ENCODE measurements at places on chromosomes 1 and 21.

GRCh38 chr1:200659269-200659668, 10.4 kb downstream of the DDX59 start:
- DNase-seq: no peak

GRCh38 chr1:76868154-76868882, 1.0 kb downstream of the ST6GALNAC5 start:
- DNase-seq: no peak

- DNase-seq: no peak
Observed at GRCh38 chr1:183379951-183380350, 38.2 kb downstream of the NMNAT2 start.

DNA sequence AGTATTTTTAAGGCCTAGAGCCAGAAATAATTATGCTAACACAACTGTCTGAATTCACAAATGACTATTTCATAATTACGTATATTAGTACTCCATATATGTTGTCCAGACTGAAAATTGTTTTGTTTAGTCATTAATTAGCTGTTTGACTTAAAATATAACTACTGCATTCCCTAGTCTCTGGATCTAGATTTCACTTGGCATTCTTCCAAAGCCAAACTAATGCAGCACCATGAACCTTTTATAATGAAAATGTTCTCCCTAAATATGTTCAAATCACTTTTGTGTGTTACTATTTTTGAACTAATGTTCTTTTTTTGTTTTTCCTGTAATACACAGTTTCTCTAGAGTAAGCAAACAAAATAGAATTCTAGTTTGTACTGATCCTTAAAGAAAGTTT, 46.1 kb downstream of the CAMTA1 start:
- DNase-seq: no peak

- no peak for DNase-seq
Observed at GRCh38 chr1:159318784-159319551, 16.8 kb downstream of the FCER1A start.

GRCh38 chr1:201528631-201529252, 10.2 kb upstream of the NAV1 start:
- no peak for DNase-seq

GRCh38 chr1:75908717-75909152, 23.5 kb downstream of the ASB17 start:
- DNase-seq: no peak

DNA sequence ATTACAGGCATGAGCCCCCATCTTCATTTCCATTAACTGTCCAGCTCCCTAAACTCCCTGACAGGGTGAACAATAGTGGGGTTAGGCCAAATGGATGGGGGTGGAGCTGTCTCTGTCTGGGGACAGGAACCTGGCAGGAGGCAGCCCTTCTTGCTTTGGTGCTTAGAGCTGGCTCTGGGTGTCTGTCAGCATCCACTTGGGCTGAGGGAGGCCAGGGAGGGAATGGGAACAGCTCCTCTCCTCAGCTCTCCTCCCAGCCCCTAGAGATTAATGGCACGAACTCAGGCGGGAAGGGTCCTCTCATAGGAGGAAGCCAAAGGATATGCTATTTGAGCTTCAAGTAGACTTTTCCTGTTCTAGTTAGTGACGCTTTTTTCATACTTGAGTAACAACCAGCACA, 11.1 kb upstream of the ETV3L start:
- DNase-seq: no peak

GRCh38 chr1:12572522-12572921, 45.5 kb downstream of the DHRS3 start:
- DNase-seq: no peak

DNA sequence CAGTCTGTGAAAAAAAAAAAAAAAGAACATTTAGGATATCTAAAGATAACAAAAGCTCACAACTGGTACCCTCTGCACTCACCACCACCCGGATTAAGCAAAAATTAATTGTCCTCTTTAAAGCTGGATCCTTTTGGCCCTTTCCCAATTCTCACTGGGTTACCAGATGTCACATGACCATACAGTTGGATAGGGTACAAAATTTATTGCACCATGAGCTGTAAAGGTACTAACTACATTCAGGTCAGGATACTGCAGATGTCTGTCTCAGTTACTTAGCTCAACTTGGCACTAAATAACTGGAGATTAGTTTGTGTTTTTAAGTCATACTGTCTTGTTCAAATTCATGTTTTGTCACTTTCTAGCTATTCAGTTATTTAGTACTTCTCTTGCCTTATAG, 96.3 kb downstream of the GPATCH2 start:
- DNase-seq: no peak

DNA sequence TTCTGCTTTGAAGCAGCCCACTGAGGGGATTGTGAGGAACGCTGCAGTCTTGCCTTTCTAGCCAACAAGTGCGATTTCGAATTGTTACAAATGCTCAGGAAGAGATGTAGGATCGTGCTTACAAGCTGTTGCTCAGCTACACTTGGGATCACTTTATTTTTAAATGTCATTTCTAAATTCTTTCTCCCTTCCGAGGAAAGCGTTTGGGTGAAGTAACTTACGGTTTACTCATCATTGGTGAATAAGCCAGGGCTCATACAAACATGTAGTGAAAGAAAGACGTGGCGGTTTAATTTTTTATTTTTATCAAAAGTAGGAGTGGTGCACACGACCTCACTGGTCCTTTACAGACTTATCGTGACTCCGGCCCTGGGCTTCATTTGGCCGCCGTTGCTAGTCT, 386.6 kb downstream of the KIF26B start:
- no peak for DNase-seq

- no peak for DNase-seq
Observed at GRCh38 chr1:115252585-115252984, 85.5 kb downstream of the NGF start.

- no peak for DNase-seq
Observed at GRCh38 chr1:235045034-235045690, 83.5 kb downstream of the TOMM20 start.

DNA sequence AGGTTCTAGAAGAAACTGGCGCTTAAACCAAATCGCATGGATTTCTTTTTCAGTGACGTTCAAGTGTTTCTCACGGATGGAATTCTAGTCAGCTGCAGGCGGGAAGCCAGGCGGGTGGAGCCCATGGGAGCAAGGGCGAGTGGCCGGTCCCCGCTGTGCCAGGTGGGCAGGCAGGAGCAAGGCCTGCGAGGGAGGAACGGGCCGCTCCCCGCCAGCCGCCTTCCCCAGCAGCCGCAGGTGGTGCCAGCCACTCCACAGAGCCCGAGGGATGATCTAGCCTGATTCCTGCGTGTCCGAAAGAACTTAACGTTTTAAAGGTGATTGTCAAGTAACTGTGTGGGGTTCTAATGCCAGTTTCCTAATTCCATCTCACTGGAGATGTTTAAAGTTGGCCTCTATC, 9.1 kb downstream of the PEX10 start:
- DNase-seq: no peak

DNA sequence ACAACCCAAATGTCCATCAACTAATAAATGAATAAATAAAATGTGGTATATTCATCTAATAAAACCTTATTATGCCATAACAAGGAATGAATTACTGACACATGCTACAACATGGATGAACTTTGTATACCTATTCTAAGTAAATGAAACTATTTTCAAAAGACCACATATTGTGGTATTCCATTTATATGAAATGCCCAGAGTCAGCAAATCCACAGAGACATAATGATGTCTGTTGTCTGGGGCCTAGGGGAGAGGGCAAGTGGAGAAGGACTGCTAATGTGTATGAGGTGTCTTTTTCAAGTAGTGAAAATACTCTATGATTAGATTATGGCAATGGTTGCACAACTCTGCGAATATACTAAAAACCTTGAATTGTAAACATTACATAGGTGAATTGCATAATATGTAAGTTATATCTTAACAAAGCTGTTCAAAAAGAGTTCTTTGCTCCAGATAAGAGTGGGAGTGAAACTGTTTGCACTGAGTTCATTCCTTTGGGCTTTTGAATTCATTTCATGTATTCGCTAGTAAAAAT, 464.2 kb downstream of the NUF2 start:
- DNase-seq: no peak

DNA sequence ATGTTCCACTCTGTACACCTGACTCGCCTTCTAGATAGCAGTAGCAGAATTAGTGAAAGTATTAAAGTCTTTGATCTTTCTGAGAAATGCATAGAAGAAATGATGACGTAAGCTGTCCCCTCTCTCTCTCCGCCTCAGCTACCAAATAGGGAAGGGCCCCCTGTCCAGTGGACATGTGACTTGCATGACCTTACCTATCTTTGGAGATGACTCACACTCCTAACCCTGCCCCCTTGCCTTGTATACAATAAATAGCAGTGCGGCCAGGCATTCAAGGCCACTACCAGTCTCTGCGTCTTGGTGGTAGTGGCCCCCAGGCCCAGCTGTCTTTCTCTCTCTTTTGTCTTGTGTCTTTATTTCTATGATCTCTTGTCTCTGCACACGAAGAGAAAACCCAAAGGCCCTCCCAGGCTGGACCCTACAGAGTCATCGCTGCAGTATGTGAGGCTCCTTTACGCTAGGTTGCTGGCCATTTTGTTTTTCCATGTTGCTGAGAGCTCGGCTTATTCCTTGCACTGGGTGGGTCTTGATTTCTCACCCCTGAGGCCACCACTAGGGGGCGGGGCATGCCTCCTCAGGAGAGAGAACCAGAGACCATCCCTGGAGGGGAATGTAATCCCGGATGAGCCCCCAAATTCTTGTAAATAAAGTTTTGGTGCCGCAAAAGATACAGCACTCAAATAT, 16.0 kb upstream of the ZBTB8B start:
- DNase-seq: no peak

DNA sequence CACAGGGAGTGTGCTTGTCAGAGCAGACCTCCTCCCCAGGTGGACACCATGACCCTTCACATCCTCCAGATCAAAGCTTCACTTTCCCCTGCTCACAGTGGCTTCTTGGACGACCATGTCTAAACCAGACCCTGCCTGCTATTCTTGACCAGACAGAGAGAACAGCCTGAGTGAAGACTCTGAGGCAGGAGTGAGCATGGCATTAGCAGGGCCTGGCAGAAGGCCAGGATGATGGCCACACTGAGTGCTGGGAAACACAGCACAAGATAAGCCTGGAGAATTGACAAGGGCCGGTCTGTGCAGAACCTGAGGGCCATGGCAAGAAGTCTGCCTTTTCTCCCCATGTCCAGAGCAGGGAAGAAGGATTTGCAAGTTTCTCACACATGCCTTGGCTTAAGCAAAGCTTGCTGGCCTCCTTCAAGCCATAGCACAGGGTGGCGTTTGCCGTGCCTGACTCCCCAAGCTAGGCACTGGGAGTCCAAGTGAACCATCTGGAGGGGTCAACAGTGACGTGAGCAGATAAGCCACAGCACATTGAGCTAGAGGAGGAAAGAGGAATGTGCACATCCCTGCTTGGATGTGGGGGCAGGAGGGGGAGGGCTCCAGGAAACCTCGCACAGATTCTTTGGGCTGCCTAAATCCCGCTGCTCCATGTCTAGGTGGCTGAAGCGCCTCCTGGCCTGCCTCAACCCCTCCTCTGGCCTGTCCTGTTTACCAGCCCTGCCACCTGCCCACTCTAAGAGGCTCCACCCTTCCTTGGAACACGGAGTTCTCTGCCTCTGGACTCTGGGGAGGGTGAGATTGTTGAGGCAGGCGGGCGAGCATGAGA, 87.1 kb downstream of the CD58 start:
- DNase-seq: no peak

- DNase-seq: no peak
Observed at GRCh38 chr1:43622901-43623780, 26.8 kb upstream of the KDM4A start.

DNA sequence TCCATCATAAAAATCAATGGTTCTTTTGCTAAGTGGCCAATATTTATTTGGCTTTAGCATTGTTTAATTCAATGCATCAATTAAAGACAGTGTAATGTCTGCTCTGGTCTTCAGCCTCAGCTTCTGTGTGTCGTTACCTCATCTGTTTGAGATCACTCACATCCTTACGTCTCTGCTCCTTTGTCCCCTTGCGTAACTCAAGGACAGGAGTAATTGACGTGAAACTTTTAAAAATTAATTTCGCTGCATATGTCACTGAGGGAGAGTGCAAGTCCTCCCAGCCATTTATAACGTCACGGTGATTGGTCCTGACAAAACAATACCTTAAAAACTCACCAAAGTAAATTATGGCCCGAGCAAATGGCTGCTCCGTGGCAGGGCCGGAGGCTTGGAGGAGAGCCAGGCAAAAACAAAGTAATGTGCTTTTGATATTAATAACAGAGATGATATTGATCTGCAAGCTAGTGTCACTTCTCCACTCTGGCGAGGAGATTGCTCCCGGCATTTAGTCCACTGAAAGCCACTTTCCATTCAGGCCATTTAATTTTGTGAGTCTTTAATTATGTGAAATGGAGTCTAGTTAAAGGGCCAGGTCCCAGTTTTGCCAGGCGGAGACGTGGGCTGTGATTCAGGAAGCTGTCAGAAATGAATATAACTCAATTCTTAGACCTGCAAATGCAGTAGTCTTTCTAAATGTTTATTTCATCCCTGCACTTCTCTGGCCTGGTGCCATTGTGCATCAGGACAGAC, 150.9 kb upstream of the POU3F1 start:
- no peak for DNase-seq

All from stimulated activated CD4-positive, alpha-beta T cell treated with anti-CD3 and anti-CD28 coated beads, Interleukin-15, amount 100 ng/mL, for 1 hour (primary cell).